ENCODE measurements at places on chromosomes 1 and 21.

DNA sequence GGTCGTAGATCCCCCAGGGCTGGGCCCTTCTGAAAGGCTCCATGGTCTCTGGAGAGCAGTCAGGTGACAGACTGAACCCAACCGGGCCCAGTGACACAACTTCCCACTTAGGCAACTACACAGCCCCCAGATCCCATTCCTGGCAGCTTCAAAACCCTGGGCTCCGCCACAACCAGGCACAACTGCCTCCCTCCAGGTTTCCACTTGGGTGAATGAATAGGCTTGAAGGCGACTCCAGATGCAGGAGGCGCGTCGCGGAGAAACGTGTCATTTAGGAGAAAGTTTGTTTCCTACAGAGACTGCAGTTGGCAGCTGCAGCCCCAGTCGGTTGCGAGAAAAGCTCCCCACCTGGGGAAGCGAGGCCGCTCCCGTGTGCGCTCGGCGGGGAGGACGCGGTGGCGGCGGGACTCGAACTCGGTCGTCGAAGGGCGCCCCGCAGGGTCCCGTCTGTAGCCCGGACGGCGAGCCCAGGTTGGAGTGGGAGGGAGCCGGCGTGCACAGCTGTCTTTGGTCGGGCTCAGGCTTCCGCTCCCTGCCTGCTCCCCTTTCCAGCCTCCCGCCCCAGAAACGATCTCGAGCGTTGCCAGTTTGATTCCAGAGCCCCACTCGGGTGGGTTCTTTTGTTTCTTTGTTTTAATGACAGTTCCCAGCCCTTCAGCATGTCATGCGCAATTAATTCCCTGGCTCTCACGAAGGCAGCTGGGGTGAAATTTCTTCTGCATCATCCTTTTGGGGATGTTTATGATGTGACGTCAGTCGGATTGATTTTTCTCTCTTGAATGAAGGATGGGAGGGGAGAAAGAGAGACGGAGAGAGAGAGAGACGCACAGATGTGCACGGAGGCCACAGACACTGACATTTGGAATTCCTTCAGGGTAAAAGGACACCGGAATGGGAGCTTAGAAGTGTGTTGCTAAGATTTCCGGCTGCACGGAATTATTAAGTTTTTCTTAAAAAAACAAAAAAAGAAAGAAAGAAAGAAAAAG, 862 bp upstream of the SGIP1 start:
- peak; percentile 75 for DNase-seq

DNA sequence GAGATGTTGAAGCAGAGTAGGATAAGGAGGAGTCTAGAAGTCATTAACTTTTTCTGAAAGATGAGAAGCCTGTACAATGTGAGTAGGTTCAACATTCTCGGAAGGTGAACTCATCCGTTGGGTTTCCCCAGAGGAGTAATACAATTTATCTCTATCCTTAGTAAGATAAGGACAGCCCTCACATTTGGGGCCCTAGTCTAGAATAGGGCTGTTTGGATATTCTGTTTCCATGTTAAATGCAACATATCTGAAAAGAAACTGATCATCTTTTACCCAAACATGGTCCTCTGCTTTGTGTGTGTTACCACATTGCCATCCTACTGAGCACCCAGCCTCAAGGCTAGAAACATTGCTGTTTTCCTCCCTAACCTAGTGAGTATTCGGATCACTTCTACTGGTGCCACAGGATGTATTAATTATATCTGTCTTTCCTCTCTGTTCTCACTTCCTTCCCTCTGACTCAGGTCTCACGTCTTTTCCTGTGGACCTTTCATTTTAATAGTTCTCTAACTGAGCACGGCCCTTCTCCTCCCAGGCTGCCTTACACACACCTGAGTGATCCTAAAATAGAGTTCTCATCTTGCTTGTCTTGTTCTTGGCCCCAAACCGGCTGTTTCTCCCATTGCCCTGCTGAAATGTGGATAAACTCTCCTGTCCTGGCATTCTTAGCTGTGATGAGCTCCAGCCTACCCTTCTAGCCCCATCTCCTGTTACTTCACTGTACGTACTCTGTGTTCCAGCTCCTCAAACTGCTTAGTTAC, 91.7 kb downstream of the CDC14A start:
- DNase-seq, result no peak

- peak; percentile 92 for DNase-seq
Observed at GRCh38 chr1:204446413-204447111, 34.9 kb upstream of the PPP1R15B start.

DNA sequence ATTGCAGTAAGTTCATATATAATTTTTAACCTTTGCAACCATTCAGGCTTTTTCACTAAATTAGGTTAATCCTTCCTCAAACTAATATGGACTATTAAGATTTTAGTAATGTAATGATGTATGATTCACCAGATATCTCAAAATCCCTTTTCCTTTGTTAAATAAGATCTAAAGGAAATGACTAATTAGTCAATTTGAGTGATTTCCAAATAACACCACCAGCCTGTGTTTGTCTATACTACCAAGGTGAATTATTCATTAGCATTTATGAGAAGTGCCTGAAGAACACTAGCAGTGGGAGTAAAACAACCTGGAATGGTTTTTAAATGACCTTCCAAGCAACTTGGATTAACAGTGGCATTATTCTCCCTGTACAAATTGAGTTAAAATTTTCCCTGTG, 670.6 kb upstream of the PKN2 start:
- no peak for DNase-seq

DNA sequence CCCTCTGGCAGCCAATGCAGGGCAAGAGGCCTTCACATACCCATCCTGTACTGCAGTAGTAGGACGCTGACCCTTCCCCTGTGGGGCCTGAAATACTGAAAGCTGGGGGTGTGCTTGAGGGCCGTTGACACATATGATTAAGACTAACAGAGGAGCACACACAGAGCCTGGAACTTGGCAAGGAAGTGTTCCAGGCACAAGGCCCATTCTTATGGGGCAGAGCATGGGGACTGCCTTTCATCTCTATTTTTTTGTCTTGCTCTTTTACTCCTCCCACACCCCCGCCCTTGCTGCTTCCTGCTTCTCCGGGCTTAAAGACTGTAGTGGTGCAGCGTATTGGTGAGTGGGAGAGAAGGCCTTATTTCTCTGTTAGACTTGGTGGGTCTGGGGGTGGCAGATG, 137.4 kb downstream of the BACH1 start:
- DNase-seq, result peak; percentile 70

DNA sequence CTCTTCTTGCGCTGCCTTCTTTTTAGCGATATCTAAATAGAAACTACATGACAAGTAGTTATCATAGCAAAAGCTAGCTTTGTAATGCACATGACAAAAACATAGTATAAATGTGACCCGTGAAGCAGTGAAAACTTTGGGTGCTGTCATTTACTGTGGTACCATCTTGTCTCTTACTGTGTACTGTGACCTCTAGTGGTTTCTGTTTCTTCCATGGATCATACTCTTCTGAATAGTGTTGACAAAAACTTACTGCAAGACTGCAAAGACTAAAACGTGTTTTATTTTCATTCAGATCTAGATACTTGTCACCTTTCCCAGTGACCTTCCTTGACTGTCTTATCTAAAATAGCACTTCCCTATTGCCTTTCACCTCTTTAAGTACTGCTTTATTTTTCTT, 6.1 kb downstream of the RLF start:
- no peak for DNase-seq

DNA sequence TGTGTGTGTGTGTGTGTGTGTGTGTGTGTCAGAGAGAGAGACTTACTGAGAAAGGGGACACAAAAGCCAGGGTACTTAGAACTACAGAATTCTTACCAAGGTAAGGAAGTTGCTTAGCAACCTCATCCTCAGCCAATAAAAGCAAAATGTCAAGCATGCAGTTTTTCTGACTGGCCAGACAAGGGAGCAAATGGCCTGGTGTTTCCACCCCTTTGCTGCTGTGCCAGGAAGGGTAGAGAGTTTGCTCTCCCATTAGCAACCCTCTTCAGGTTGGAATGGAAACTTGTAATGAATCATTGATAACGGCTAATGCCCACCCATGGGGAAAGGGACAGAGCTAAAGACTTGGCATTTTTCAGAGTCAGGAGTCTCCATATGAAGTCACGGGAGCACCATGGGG, 10.6 kb downstream of the RXRG start:
- no peak for DNase-seq

GRCh38 chr1:154861607-154862094, 8.4 kb downstream of the KCNN3 start:
- no peak for DNase-seq

DNA sequence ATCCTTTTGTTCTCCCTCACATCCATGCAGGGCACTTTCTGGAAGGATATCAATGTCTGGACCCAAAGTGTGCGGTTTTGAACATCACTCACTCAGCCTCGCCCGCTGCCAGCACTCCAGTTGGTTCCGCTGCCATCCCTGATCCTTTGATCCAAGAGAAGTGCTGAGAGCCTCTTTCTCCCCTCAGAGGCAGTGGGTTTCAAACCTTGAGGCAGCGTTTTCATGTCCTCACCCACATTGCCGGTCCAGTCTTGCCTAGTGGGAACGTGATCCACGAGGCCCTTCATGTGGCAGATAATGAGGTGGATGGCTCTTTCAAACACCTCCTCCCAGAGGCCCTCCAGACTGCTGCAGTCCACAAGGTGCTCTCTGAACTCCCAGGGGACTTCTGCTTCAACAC, 122.2 kb downstream of the ACTL8 start:
- DNase-seq, result peak; percentile 41

GRCh38 chr1:238029126-238029525, 138.4 kb upstream of the ZP4 start:
- no peak for DNase-seq

DNA sequence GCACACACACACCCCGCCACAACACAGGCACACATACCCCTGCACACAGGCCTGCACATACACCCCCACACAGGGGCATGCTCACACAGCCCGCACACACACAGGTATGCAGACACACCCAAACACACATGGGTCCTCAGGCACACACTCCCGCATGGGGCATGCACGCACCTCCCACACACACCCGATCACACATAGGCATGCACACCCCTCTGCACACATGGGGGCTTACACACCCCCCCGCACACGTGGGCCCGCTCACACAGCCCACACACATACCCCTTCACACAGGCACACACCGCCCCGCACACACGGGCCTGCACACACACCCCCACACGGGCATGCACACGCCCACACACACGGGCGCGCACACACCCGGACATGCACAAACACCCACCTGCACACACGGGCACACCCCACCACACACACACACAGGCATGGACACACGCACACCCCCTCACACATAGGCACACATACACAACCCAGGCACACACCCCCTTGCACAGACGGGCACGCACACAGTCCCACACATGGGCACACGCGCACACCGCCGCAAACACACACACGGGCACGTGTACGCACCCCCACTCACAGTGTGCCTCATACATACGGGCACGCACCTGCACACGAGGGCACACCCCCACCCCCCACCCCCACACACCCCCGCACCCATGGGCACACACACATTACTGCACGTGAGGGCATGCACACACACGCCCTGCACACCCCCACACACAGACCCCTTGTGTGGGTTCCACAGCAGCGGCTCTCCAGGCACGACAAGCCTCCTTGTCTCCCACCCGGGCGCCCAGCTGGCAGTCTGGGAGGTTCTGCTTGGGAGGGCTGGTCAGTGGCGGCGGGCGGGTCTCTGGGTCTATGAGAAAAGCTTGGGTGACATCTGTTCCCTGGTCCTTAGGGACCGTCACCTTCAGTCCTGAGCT, 8.3 kb downstream of the ATAD3B start:
- DNase-seq, result no peak

DNA sequence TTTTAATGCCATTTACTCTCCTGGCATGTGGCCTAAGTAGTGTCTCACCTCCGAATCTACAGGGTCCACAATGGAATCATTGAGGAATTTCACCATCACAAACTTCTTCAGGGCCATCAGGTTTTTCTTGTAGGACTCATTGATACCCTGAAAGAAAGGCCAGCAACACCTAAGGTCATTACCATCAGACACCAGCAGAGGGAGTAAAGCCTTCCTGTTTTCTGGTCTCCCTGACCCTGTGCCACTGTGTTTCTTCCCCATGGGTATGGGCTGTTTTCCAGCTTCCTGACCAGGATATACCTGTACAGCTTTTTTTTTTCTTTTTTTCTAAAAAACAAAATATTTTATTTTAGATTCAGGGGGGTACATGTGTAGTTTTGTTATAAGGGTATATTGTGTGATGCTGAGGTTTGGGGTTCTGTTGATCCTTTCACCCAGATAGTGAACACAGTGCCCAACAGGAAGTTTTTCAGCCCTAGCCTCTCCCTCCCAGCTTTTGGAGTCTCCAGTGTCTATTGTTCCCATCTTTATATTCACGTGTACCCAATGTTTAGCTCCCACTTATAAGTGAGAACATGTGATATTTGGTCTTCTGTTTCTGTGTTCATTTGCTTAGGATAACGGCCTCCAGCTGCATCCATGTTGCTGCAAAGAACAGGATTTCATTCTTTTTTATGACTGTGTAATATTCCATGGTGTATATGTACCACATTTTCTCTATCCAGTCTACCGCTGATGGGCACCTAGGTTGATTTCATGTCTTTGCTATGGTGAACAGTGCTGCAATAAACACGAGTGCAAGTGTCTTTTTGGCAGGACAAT, 18.3 kb downstream of the PPT1 start:
- no peak for DNase-seq

GRCh38 chr1:41278076-41278475, 36.0 kb upstream of the SCMH1 start:
- no peak for DNase-seq

DNA sequence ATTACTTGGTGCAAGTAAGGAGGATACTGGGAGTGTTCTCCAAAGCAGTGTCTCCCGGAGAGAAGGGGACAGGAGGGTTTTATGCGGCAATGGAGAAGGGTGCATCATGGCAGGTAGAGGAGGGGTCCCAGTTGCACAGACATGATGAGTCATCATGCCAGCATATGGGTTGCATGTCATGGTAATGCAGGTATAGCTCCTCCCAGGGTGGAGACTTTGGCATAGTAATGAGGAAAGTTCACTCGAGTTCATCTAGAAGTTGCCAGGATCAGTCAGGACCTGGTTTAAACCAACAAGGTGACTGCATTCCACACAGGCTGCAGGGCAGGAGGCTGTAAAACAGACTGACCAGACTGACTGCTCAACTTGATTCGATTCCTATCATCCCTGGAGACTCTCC, 355.7 kb upstream of the DUSP10 start:
- no peak for DNase-seq
